Cerebellum (tissue), 4 donors: ENCODE measurements at places on chromosomes 13 and 19. TPM values are rescaled to one million over a fixed set of nuclear protein-coding genes. Genes with fewer than 3 reads are reported as not detected.

DNA sequence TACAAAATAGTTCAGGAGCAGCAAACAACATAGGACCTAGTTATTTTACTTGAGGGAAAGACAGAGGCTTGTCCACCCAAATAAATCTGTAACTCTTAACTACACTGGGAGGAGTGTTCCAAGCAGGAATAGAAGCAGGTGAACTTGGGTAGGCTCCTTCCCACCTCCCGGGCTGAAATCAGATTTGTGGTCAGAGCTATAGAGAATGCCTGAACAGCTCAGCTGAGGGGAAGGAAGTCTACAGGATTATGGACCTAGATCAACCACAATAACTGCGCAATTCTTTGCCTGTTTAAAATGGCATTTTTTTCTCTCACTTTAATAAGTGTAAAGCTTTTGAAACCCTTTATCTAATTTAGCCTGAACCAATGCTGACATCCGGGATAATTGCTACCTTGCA lies 73.5 kb upstream of the IRS2 start:
- no peak for DNase-seq

- DNase-seq = no peak
Measured at GRCh38 chr13:106628936-106629659, 61.2 kb upstream of the ARGLU1 start.

DNA sequence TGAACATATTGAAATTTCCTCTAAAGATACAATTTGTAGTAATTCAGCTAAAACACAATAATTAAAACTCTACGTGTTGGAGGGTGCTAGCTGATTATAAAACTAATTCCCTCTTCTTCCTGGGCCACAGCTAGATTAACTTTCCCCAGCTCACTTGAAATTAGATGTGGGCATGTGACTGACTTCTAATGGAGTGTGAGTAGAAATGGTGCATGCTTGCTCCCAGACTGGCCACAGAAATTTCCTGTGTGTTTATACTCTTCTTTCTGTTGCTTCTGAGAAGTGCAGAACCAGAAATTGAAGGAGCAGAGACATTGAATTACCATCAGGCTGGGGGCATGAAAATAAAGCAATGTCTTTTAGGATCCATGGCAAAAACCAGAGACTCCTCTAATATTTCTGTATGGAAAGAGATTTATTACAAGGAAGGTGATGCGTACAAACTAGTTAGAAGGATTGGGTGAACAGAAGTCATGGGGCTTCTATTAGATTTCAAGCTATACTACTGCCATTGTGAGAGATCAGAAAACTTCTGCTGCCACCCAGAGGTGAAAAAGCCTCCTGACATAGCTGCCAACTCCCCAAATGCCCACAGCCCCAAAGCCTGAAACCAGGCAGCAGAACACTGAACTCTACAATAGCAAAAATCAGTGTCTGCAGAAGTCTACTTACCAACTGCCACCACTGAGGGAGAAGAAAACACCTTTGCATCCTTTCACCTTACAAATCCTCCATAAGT lies 379.2 kb upstream of the MIR17HG start:
- DNase-seq = no peak

The GAMT gene
- 10.3 TPM for total RNA-seq

- DNase-seq = no peak
Measured at GRCh38 chr19:17441241-17442021, 7.0 kb downstream of the TMEM221 start.

The VMAC gene
- 5.9 TPM for total RNA-seq

The ZNF132 gene
- total RNA-seq = 16.2 TPM

DNA sequence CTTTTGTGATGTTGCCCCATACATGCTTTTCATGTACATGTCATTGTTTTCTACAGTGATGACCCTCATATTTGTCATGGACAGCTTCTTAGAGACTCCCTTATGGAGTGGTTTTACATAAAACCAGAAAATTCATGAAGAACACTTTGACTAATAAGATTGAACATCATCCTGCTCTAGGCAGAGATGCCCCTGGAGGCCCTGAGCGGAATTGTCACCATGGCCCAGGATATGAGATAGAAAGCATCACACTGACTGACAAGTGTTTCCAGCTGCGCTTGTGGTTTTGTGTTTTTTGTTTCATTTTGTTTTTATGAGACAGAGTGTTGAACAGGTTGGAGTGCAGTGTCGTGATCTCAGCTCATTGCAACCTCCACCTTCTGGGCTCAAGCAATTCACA lies 22.2 kb downstream of the ZNF701 start:
- no peak for DNase-seq

The TMEM86B gene
- total RNA-seq = 3.1 TPM

The KCNJ14 gene
- total RNA-seq = 1.6 TPM

GRCh38 chr13:24693862-24694471 lies 13.8 kb downstream of the ATP12A start:
- peak; percentile 19 for DNase-seq

- DNase-seq = peak; percentile 39
Measured at GRCh38 chr19:2231621-2232221, 4.4 kb downstream of the PLEKHJ1 start.

- no peak for DNase-seq
Measured at GRCh38 chr19:14139944-14140343, 3.6 kb upstream of the ASF1B start.

DNA sequence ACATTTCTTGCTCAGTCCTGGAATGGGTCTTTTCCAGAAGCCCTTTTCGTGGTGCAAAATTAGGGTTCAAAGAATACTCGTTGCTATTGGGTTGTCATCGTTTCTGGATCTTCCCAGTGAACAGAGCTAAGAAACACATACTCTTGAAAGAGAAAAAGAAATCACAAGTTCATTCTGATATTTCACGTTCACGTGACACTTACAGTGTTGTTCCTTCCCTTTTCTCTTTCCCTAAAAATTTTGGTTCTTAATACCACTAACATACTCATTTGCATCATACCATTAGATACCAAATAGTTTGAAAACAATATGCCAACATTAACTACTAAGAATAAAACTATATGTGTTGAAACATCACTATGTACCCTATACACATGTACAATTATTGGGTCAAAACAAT lies 13.4 kb upstream of the GTF2F1 start:
- DNase-seq = no peak

- DNase-seq = peak; percentile 50
Measured at GRCh38 chr13:44576351-44577235, 463 bp upstream of the TSC22D1 start.

The ENOX1 gene
- total RNA-seq = 19.7 TPM

The ZNF627 gene
- 57.4 TPM for total RNA-seq

- peak; percentile 72 for DNase-seq
Measured at GRCh38 chr19:4140237-4140711, 13.2 kb upstream of the CREB3L3 start.

DNA sequence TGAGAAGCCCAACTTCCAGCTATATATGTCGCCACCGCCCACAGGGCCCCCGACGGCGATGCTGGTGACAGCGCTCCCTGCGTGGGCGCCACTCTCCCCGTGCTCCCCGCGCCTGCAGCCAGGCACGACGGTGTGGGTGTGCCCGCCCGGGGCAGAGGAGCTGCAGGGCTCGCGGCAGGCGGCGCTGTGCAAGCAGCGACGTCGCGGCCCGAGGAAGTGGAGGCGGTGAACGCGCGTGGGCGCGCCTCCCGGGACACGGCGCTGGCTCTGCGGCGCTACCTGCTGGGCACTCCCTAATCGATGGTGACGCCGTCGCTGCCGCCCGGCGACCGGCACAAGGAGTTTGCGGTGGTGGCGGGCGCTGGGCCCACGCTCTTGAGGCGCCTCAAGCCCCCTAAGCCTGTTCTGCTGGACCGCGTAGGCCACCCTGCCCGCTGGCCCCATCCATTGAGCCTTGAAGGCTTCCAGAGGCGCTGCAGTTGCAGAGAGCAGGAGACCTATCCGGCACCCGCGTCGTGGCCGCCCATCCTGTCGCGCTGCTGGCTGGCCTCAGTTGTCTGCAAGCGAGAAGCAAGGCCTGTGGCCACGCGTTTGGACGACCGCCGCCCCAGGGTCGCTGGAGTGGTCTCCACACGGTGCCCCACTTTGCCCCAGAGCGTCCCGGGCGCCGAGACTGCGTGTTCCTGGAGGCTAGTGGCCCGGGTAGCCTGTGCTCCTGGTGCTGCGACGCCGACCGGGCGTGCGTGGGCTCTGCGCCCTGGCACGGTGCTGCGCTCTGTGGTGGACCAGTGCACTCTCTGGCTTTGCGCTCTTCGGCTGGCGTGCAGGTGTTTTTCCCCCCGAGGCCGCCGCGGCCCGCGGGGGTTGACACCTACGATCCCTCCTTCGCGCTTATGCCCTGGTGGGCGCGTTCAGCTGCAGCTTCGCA lies 23.1 kb downstream of the LRFN3 start:
- peak; percentile 44 for DNase-seq
